ENCODE measurements at places on chromosomes 7 and 10. TPM values are rescaled to one million over a fixed set of nuclear protein-coding genes. Genes with fewer than 3 reads are reported as not detected.

DNA sequence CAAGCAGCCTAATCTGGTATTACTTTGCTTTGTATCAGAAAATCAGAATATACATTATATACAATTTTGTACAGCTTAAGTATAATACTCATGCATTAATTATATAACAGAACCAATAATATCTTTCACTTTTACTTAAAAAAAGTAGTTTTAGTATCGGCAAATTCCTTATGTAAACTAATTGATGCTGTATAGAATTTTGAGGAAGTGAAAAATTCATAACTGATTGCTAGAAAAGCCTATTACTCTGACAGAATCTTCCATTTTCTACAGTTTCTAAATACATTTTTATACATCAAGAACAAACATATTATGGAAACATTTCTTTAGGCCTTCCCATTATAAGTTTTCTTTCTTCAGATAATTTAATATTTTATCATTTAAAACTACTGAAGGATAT lies 124.0 kb upstream of the GPR22 start:
- no peak for DNase-seq

DNA sequence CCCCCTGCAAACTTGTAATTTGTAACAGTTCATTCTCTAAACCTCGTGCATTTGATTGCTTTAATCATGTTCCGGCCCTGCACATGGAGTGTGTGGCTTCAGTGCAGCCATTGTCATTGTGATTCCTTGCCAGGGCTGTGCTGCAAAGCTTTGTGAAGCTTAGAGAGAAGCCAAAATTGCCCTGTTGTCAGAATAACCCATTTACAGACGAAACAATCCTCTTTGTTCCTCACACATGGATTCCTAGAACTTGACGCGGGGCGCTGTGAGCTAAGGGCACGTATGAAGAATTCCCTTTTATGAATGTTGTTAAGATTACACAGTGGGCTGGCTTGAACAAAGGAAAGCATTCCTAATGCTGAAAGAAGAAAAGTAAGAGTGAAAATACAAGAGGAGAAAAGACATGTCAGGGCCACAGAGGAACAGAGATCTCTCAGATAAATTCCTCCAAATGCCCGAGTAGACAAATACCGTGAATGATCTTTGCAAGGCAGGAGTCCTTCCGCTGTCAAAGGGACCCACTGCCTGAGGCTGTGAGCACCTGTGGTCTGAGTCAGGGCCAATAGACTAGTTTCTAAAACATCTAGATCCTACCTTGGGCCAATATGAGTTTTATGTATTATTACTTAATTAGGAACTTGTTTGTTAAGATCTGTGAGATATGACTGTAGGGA lies 205.4 kb upstream of the C7orf33 start:
- no peak for DNase-seq

DNA sequence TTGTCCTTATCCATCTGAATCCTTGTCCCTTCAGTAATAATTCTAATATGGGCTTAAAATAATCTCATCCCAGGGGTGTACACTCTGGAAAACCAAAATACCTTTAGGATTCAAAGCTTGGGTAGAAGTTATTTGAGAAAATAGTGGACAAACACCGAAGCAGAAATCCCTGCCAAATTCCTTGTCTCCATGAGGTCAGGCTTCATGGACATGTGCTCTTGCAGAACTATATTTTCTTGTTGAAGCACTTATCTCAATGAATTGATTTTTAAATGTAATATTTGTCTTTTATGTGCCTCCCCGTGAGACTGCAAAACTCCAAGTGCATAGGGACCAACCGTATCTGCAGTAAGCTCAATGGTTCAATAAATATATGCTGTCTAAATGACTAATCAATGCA lies 1153.3 kb upstream of the AUTS2 start:
- DNase-seq: no peak

- DNase-seq: no peak
Observed at GRCh38 chr7:45718464-45719330, 144.5 kb downstream of the ADCY1 start.

GRCh38 chr7:531777-532176 lies 12.1 kb upstream of the PDGFA start:
- DNase-seq: no peak

DNA sequence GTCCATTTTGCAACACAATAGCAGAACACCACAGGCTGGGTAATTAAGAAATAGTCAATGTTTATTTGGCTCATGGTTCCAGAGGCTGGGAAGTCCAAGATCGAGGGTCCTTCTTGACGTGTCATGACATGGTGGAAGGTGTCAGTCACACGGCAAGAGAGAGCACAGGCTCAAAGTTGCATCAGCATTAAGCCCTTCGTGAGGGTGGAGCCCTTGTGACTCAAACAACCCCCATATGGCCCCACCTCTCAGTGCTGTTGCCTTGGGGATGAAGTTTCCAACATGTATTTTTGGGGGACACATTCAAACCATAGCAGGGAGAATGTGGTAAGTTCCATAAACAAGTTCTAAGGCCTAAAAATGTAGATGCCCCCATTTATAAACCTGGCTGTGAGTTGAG lies 24.6 kb upstream of the GTPBP4 start:
- DNase-seq: no peak

DNA sequence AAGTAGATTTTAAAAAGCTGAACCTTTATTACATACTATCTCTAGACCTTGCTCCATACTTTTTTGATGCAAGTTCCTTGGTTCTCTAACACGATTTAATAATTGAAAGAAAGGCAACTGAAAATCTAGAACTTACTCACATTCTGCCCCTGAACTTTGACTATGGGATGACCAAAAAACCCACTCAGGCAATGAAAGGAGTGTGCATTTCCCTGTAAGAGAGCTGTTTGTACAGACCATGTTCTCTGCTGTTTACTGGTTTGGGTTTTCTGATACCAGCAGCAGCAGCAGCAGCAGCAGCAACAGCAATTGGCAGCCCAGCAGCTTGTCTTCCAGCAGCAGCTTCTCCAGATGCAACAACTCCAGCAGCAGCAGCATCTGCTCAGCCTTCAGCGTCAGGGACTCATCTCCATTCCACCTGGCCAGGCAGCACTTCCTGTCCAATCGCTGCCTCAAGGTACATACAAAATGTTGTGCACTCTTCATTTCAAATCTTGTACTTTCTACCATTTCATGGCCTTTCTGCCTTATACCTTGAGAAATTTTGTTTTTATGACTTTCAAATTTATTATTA lies 216.7 kb downstream of the FOXP2 start:
- DNase-seq: no peak

GRCh38 chr7:132622081-132622480 lies 45.8 kb upstream of the PLXNA4 start:
- no peak for DNase-seq

DNA sequence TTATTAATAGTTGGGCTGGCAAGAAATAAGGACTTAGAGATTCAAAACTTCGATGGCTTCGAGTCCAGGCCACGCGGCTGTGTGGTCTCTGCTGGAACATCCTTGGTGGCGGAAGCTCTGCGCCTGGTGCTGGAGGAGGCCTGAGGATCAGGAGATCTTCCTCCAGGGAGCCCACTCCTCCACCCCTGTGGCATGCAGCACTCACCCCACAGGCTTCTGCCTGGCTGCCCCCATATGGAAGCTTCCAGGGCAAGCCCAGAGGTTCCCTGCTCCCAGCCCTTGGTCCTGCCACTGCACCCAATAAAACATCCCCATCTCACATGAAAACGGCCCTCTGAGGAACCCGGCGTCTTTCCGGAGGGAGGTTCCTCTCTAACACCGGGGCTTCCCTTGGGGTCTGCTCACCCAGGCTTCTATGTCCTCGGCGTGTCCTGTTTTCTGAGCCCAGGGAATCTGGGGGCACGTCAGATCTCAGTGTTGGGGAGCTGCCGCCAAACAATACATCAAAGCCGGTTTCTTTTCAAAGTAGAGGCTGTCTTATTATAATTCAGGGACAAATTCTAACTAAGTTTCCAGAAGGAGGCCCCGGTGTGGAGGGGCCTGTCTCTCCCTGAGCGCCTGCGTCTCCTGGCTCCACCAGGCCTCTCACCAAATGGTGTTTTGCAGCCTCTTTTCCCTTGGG lies 32.4 kb downstream of the CALML3 start:
- peak; percentile 3 for DNase-seq

DNA sequence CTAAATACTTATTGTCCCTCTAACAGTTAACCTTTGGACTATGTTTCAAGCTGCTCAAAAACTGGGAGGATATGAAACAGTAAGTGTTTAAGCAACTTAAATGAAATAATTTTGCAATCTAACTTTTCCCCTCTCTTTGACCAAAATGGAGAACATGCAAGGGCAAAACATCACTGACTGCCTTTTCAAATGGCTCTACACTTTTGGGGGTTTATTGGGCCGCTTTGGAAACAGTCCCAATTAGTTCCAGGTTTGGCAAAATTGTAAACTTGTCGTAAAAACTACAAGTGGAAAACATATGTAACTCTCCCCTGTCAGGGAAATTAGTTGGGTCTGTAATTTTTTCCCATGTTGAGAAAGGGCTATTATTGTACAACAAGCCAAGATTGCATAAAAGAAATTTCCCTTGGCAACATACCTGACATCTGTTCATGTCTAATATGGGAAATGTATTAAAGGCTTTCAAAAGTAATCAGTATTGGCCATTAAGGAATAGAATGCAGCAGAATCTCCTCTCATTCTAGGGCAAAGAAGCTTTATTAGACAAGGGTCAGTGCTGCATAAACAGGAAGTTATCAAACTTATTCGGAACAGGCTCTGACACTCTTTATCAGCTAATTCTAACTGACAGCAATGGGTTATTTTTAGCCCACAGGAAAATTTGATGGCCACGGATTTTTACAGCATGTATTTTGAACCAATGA lies 157.9 kb downstream of the ARID5B start:
- no peak for DNase-seq

DNA sequence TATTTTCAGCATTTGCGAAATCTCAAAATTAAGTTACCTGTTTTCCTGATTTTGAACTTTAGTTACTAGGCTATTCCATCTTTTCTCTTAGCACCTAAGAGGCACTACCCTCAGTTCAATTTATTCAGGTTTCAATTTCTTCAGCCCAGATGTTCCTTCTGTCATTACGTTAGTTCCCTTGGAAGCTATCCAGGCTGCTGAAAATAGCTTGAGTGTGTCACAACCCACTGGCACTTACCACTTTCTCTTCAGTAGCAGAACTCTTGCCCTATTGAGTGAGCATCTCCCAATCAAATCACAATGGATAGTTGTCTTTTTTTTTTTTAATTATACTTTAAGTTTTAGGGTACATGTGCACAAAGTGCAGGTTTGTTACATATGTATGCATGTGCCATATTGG lies 332.7 kb upstream of the LRGUK start:
- DNase-seq: no peak

- DNase-seq: no peak
Observed at GRCh38 chr7:465710-466400, 53.8 kb downstream of the PDGFA start.

The PLEKHS1 gene
- total RNA-seq: 6.6 TPM

The SPAG6 gene
- not detected for total RNA-seq

The MAT1A gene
- total RNA-seq: 0.39 TPM

The SLC26A4 gene
- 0.08 TPM for total RNA-seq

The DYNC1I1 gene
- 3.0 TPM for total RNA-seq

The POLR3A gene
- 16.9 TPM for total RNA-seq

The NUTM2A gene
- 1.6 TPM for total RNA-seq

The KIAA1549 gene
- 3.3 TPM for total RNA-seq

The CRHR2 gene
- not detected for total RNA-seq

Measured in left colon (tissue), 2 donors.